ENCODE measurements at places on chromosomes 7 and 10.

- DNase-seq, result no peak
Measured at GRCh38 chr7:116037401-116037800, 6.8 kb upstream of the TFEC start.

DNA sequence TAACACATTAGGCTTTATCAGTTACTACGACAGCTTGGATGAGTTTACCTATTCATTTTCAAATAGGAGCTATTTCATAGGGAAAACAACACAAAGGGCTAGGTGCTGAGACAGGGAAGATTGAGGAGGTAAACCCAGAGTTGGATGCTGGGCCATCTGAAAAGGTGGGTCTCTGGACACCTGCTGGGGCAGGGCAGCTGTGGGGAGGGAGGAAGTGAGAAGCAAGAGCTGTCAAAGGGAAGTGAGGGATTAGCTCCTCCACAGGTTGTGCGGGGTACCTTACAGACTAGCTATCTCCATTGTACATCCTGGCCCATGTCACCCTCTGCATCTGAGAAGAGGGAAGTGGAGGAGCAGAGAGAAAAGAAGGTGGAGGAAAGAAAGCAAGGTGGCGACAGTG lies 48.9 kb downstream of the BLNK start:
- DNase-seq, result no peak

- DNase-seq, result no peak
Measured at GRCh38 chr7:149670288-149670687, 103.1 kb downstream of the ZNF467 start.

GRCh38 chr10:79222186-79222585 lies 125.1 kb upstream of the PPIF start:
- DNase-seq, result no peak

DNA sequence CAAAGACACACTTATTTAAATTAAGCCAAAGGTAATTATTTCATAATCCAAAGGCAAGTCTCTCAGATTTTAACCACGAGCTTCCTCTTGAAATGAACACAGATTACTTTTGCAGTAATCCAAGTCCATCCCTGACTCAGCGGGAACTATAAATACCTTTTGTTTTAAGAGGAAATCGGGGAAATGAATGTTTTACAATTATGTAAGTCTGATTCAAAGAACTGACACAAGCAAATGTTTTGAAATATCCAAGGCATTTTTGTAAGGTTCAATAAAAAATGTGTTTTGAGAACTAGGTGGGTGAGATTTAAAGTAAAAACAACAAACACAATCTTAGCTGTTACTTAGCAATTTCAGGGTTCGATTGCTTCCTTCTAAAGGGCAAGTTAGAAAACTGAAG lies 179.8 kb upstream of the ASAH2 start:
- no peak for DNase-seq

DNA sequence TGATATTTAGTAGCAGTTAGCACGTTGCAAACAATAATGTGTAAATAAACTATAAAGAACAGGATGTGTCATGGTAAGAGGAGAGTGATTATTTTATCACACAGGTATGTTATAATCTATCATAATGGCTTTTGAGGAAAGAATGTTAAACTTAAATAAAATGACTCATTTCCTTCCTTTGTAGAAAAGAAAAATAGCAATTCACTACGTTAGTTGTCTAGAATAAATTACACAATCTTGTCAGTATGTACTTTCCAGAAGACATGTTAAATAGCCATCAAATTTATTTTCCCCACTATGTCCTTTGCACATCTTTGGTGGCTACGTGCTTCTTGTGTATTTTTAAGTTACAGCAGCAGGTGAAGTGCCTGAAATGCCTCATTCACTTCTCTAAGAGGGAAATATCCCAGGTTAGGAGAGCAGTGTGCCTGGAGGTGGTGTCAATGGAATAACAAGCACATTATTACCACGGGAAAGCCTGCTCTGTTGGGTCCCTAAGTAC lies 133.8 kb downstream of the SEMA3A start:
- DNase-seq, result no peak

- no peak for DNase-seq
Measured at GRCh38 chr10:109886781-109887140, 36.5 kb downstream of the XPNPEP1 start.

- no peak for DNase-seq
Measured at GRCh38 chr10:13001041-13001886, at the start of gene CCDC3. Gene CCDC3, minus strand, starts transcription at chr10:13001713. Its CDS starts 143 bp downstream, at chr10:13001570.

GRCh38 chr10:113399065-113399464 lies 153.8 kb upstream of the HABP2 start:
- DNase-seq, result no peak

GRCh38 chr7:21749378-21749777 lies 196.3 kb downstream of the CDCA7L start:
- DNase-seq, result no peak

DNA sequence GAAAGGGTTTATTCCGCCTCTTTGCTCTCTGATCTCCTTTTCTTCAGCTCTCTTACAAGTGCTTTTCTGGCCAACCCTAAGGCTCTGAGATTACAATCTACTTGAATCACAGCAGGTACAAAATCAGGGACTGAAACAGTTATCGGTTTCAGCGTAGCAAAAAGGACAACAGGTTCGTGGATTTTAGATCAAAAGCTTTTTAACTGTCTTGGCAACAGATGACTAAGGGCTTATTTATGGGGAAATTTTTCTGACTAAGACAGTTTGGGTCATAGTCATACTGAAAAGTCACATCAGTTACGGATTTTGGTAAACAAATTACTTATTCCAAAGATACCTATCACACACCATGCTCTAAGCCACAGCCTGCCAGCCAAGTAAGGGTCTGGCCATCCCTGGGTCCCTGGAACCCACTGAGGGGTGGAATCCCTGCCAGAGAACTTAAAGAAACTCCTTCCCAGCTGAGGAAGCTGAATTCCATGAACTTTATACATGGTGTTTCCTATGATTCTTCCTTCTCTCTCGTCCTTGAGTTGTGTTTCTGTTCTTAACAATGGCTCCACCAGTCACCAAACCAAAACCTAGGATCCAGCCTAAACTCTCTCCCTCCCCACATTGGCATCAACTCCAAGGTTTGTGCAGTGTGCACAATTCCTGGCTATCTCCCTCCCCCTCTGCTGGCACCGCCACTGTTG lies 169.3 kb downstream of the FAM107B start:
- DNase-seq, result no peak

- no peak for DNase-seq
Measured at GRCh38 chr7:8060241-8060640, 91.6 kb downstream of the GLCCI1 start.

GRCh38 chr7:79454361-79454960 lies 994 bp upstream of the MAGI2 start:
- DNase-seq, result no peak

GRCh38 chr10:114626841-114627240 lies 31.2 kb downstream of the ABLIM1 start:
- DNase-seq, result no peak

GRCh38 chr7:97512441-97513207 lies 219.3 kb upstream of the TAC1 start:
- no peak for DNase-seq

DNA sequence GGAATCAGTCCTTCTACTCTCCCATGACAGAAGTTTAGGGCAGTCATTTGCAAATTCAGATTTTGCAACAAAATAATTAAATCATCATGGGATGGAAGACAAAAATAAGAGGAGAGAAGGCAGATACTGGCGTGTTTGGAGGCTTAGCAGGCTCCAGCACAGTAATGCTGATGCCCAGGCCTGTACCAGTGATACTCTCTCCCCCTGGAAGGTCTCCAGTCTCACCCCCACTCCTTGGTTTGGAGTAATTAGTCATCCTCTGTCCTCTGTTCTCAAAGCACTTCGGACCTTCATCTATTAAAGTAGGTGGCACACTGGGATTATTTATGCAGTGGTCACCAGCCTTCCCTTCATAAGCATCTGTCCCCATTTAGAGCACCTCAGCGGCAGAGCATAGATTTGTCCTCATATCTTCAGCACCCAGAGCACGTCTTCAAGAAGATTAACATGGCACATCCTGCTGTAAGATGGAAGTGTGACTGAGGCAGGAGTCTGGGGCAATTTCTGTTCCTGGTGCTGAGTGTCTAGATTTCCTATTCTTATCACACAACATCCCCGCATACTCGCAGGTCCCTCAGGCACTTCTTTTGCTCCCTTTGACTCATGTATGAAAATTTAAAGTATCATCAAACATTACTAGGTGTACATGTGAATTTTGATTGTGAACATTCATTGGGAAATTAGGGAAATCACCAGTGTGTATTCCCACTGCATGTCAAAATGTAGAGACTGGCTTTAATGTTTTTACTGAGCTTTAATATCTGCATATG lies 31.3 kb upstream of the TRIL start:
- DNase-seq, result no peak

DNA sequence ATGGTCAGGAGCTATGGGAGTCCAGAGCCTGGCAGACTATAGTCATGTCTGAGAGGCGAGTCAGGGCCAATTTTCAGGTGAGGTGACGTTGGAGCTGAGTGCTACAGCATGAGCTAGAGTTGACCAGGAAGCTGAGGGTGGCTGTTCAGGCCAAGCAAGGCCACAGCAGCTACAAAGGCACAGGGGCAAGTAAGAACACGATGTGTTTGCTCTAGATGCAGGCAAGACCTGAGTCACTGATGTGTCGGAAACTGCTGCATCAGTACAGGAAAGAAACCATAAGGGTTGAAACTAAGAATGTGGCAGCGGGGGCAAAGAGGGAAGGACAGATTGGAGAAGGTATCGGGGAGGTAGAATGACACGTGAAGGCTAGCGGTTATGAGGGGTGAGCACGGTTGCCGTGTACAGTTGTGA lies 11.8 kb upstream of the RRP12 start:
- no peak for DNase-seq

- DNase-seq, result no peak
Measured at GRCh38 chr10:79490400-79491142, 21.8 kb upstream of the EIF5AL1 start.

DNA sequence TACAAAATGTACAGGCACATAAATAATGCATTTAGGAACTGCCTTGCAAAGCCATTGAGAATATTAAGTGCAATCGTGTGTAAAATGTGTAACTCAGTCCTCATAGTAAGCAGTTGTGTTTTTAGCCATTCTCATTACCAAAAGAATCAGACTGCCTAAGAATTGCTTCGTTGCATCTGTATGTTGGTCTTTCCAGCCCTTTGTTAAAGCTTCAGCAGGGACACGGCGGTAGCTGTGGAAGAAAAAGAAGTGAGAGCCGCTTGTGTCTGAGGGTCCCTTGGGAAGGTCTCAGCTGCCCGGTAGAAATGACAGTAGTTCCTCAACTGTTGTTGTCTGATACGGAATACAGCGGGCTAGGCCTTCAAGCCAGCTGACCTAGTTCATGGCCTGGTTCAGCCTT lies 22.8 kb upstream of the ACSL5 start:
- no peak for DNase-seq

DNA sequence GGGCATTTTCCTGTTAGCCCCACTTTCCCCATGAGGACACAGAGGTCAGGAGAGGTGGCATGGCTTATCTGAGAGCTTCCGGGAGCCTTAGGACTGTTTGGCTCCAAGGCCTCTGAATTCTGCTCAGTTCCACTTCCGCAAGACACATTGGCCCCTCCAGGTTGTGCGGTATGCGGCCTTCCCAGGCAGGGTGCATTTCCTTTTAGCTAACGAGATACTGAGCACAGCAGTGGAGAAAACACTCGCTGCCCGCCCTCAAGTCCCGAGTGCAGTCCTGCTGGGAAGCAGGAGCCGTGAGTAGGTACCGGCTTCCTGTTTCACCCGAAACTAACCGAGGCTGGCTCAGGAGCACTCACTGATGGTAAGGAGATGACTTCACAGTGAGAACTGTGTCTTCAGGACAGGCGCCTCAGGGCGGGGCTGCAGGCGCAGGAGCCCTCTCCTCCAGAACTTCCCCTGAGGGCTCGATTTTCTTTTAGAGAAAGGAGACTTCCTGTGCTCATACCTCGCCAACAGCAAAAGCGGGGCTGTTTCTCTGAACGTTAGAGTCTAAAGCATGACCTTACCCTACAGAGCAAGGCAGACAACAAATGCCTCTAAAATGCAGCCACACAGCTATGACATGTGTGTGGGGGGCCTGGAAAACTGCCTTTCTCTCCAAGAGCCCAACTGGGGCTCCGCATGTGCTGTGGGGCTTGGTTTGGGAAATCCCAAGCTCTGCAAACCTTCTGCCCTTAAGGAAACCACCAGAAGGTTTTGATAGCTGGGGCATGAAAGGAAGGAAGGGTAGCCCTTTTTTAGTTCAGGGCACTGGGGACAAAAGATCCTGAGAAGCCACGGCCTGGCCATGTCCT lies 25.9 kb downstream of the RGS10 start:
- no peak for DNase-seq

GRCh38 chr10:18418541-18419215 lies 232.7 kb downstream of the NSUN6 start:
- no peak for DNase-seq

DNA sequence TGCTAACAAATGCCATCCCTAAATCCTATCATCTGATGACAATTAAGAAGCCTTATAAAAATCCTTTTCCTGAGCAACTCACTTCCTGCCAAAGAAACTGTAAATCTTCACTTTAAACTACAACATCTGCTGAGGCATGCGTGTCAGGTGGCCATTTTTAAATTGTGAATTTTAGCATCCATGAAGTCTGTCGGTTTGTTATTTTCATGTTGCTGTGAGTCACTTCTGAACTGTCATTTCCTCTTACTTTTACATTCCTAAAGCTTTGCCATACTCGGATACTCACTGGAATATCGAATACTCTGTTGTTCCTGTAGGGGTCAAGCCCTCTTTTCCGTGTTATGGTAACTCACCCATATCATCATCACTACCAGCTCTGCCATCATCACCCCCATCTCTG lies 34.3 kb upstream of the TMEM26 start:
- no peak for DNase-seq

DNA sequence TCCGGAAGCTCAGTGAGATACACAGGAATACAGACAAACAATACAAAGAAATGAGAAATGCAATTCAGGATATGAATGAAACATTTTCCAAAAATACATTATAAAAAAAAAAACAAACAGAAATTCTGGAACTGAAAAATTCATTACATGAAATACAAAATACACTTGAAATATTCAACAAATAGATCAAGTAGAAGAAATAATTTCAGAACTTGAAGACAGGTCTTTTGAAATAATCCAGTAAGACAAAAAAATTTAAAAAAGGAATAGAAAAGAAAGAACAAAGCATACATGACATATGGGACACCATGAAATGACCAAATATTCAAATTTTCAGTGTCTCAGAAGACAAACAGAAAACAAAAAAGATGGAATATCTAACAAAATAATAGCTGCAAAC lies 102.5 kb downstream of the ALOX5 start:
- no peak for DNase-seq
